Choroid plexus epithelial cell (primary cell): ENCODE measurements at places on chromosomes 5 and 9.

GRCh38 chr5:117713585-117714198 lies 1139.1 kb upstream of the SEMA6A start:
- peak; percentile 5 for DNase-seq

DNA sequence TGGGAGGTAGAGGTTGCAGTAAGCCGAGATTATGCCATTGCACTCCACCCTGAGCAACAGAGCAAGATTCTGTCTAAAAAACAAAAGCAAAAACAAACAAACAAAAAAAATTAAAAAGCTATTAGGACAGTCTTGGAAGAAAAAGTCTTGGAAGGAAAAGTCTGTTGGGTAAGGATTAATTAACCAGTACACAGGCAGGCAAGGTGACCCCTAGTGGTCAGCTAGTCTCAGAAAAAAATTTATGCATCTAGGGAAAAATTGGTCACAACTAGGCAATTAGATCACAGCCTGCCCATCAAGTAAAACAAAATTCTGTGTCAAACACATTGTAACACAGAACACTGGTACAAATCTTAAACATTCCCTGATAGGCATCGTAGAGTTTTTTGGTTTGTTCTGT lies 6.7 kb upstream of the ANKRD18B start:
- DNase-seq = peak; percentile 67

DNA sequence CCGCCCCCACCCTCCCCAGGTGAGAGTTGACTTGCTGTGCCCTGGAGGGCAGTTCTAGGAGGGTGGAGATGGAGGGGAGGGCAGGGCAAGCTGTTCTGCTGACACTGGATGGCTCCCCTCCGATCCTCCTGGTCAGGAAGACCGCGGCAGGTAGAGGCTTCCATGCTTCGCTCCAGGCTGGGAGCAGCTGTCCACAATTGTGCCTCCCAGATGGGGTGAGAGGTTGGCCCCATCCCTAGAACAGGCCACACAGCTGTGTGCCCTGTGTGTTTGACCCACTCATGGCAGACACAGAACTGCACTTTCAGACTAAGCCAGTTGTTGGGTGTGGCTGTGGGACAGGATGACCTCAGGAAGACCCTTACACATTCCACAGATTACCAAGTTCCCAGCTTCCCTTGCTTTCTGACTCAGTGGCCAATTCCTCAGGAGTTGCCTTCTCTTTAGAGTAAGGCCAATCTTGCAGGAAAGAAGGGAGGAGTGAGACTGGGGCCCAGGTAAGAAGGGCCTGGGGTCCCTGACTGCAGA lies 72.1 kb upstream of the HSPA9 start:
- peak; percentile 38 for DNase-seq

DNA sequence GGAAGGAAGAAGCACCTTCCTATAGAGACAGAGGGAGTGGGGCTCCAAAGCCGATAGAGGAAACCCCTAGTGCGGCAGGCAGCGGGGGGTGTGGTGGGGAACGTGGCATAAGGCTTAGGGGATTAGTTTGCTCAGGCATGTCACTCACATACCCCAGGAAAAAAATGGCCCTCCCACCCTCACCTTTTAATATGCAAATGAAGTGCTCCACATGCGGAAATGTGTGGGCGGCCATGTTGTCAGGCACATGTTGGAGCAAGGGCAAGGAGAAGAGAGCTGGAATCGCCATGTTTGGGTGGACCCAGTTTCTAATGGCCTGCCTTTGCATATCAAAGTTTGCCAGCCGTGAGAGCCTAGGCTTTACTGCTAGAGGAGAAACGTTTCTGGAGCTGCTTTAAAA lies 758.8 kb downstream of the NR2F1-AS1 start:
- no peak for DNase-seq

DNA sequence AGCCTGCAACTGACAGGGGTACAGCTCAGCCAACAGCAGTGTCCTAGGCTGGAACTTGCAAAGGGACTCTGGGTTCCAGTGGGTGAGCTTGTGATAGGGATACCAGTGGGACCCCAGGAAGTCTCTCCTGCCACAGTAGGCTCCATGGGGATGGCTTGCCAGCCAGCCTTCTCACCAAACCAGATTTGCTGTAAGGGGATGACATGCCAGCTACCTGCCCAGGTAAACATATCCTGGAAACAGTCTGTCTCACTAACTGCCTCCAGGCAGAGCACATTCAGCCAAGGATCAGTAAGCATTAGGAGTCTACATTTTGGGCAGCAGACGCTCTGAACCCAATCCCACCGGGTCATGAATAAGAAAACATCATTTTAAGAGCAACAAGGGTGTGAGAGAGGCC lies 49.9 kb downstream of the SIL1 start:
- no peak for DNase-seq

DNA sequence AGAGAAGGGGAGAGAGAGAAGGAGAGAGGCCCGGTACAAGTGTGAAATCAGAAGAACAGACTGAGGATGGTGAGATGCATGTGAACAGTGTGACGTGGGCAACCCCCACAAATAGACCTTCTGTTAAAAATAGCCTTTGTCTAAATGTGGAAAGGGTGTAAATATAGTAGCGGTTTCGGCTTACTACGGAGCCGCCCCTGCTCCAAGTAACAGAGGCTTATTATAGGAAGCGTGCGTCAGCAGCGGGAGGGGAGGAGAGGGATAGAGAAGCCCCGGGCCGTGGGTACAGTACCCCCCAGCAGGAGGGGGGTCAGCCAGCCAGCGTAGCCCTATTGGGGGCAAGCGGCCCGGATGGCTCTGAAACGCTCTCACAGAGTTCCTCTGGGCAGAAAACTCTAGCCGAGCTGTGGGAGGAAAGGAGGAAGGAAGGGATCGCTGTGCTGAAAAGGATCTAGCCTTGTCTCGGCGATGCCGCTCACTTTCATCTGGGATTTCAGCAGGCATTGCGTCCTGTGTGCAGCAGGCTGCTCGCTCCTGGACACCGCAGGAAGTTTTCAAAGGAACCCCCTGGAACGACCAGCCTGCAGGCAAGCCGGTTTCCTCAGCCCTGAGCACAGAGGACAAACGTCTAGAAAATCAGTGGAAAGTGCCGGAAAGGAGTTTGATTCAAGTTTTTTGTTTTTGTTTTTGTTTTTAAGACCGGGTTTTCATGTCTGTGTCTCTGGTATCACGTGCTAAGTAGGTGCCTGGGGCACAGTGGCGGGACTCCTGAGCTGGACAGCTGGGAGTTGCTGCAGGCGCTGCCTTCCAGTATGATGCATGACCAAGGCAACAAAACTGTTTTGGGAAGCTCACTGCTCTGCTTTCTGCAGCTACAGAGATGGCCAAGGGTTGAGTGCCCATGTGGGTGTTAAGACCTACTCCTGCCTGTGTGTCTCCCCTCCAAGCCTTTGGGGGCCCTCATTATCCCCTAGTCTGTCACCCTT lies 146.6 kb downstream of the SEC61B start:
- peak; percentile 75 for DNase-seq

DNA sequence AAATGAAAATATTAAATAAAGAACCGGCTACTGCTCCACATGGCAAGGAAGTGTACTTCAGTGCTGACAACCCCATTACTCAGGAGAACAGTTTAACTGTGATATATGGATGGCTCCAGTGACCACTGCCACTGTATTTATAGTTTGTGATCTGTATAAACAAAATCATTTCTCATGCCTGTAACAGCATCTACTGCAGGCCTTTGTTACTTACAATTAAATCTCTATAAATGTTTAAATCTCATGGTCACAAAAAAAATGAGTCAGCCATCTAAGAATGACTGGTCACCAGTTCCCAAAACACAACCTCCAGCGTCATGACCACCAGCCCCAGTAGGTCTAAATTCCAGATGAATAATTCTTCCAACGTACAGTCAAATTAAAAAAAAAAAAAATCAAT lies 24.6 kb downstream of the SERINC5 start:
- DNase-seq = peak; percentile 46

DNA sequence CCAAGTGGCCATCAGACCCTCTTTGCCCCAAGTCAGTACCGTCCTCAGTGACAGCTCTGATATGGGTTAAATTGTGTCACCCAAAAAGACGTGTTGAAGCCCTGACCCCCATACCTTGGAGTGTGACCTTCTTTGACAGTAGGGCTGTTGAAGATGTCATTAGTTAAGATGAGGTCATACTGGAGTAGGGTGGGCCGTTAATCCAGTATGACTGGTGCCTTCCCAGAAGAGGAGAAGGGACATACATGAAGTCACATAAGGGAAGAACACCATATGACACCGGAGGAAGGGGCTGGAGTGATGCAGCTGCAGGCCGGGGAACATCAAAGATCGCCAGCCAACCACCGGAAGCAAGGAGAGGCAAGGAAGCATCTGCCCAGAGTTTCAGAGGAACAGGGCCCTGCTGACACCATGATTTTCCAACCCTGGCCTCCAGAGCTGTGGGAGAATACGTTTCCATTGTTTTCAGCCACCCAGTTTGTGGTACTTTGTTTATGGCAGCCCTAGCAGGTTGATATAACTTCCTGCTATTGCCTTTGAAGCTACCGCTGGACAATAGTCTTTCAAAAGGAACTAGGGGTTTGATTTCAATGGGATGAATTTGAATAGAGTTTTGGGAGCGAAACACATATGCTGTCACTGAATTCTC lies 36.4 kb upstream of the CPEB4 start:
- DNase-seq = no peak

- DNase-seq = no peak
These were observed 98.4 kb downstream of the FBXO38 start for GRCh38 chr5:148482196-148482595.

DNA sequence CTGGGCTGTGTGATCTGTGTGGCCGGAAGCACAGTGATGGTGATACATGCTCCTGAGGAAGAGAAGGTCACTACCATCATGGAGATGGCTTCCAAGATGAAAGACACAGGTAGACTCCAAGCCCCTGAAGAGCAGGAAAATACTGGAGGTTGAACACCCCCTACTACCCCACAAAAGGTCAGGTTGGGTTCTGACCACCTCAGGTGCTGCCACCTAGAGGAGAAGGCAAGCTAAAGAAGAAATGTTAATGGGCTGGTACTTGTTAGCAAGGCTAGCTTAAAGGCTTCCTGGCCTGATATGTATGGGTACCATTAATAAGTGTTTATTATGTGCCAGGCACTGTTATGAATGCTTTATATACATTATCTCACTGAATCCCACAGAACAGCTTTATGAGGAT lies 11.7 kb downstream of the NIPAL4 start:
- DNase-seq = peak; percentile 58

- DNase-seq = peak; percentile 53
These were observed 20.4 kb downstream of the FBXO10 start for GRCh38 chr9:37555786-37556185.

GRCh38 chr5:112529525-112529924 lies 110.4 kb upstream of the EPB41L4A start:
- peak; percentile 28 for DNase-seq

DNA sequence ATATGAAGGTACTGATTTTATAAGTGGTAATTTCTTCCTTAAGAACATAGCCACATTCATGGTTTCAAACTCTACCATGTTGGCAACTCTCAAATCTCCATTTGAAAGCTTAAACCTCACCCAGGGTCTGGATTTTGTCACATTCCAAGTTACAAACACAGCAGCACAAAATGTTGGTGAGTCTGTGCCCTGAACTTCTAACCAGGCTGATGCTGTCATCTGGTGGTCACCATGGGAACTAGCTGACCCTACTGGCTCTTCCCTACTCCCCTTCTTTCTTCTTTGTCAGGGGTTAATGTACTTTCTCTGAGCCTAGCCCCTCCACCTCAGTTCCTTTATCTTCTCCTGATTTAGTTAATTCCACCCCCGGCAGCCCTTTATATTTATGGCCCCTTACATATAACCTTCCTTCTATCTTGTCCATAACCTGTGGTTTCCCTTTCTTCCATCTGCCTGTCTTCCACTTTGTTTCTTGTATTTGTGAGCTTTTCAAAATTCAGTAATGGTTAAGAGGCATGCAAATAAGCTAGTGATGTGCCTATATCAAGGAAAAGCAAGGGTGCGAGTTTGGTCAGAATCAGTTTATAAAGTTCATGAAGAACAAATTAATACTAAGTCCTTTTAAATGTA lies 35.9 kb downstream of the TGFBR1 start:
- DNase-seq = peak; percentile 84
